Stimulated activated CD8-positive, alpha-beta memory T cell treated with anti-CD3 and anti-CD28 coated beads, Interleukin-2, amount 100 ng/mL, for 1 hour (primary cell): ENCODE measurements at places on chromosomes 1 and 21.

DNA sequence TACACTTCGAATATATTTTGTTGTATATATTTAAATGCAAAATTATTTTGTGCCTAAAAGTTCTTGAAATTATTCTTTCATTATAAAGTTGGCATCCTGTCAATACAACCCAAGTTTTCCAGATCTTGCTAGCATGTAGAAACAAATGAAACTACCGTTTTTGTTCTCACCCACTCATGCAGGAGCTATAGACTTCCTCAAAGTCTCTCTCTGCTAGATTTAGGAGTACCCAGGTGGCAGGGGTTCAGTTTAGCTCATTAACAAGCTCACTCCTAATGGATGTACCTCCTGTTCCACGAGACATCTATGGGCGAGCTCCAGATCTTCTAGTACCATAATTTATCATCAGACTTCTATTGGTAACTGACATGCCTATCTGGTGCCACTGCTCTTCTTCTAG lies 390.2 kb upstream of the POU3F1 start:
- no peak for DNase-seq

DNA sequence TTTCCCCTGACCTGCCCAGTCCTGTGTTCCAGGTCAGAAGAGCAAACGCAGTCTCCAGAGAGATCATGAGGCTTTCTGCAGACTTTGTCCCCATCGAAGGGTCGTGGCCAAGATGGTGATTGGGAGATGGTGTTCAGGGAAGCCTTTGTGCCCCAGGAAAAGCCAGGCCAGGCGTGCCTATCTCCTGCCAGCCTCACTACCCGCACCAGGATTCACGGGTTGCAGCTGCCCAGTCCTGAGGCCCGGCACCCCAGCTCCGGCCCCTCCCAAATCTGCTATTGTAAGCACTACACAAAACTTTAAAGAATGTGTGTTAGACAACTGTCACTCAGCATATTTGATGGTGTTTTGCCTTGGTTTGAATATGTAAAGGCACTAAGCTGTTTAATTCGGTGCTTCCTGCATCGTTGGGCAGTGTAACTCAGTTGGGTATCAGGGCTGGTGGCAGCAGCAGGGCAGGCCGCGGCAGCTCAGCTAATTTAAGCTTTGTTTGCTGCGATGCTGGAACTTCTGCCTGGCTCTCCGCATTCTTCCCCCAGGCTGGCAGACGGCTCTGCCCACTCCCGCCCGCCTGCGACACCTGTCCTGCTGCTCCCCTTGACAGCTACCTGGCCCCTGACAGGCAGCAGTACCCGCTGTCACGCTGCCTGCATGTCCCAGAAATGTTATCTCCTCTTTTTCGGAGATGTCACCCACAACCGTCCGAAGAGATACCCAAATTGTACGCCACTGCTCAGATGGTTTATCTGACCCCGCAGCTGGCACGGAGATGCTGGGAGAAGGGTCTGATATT lies 209.0 kb upstream of the VAMP3 start:
- no peak for DNase-seq

GRCh38 chr1:94399453-94399852 lies 18.7 kb upstream of the ABCD3 start:
- DNase-seq = no peak

DNA sequence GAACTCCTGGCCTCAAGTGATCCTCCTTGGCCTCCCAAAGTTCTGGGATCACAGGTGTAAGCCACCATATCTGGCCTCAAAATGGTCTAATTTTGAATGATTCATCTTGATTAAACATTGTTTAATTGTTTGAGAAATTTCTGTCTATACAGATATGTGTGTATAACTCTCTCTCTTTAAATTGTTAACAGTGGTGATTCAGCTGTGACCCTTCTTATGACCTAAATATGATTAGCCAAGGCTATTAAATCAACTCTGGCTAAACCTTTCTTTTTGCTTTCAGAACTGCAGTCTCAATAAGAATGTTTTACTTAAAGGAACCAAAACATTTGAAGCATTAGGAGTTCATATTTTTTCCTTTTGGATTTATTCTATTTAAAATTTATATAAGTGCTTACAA lies 19.2 kb upstream of the B3GALT5 start:
- no peak for DNase-seq
